ENCODE measurements at places on chromosomes 2 and 18. TPM values are rescaled to one million over a fixed set of nuclear protein-coding genes. Genes with fewer than 3 reads are reported as not detected.

FAM136A gene
- total RNA-seq, result 31.2 TPM

ARHGAP25 gene
- 32.2 TPM for total RNA-seq

ASPRV1 gene
- 1.5 TPM for total RNA-seq

GREB1L gene
- total RNA-seq, result 0.09 TPM

SPRED2 gene
- 7.9 TPM for total RNA-seq

DNA sequence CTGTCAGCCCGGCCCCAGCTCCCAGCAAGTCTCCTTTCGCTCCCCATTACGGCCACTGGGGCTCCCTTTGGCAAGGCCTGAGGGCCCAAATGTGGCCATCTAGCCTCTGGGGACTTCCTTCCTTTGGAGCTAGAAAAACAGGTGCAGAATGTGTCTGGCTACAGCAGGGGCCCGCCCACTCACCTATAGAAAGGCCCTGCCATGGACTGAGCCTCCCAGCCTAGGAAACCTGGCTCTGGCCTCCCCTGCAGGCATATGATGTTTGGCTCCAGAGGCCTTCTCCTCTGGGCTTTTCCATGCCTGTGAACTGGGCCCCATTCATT is 55.3 kb upstream of the ALPP start:
- no peak for DNase-seq

GRCh38 chr2:9235147-9236044 is 28.8 kb downstream of the ASAP2 start:
- DNase-seq, result no peak

DNA sequence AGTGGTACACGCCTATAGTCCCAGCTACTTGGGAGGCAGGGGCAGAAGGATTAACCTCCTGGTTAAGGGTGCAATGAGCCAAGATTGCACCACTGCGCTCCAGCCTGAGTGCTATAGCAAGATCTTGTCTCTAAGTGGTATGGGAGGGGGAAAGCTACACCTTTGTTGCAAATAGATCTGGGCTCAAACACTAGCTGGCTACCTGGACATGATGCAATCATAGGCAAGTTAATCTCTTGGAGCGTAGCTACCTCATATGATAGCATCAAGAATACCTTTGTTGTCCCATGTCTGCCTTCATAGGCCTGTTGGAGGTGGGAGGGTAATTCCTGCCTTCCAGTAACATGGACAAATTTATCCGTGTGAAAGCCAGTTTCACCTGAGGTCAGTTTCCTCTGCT is 15.7 kb downstream of the KLHL29 start:
- no peak for DNase-seq

DNA sequence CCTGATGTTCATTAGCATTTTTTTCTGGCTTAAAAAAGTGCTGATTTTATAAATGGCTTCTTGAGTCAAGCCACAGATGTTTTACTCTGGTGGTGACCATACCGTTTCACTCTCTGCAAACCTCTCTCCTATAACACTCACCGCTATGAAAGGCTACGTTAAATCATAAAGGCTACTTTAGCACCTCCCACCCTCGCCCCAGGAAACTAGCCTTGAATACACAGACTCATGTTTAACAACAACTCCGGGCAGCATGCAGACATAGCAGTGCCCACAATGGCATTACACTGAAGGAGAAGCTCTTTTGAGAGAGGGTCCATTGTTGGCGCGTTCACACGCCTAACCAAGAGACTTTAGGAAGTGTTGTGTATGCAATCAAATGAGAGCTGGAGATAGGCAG is 5.6 kb downstream of the MYT1L start:
- no peak for DNase-seq

GRCh38 chr18:30999186-30999585 is 43.4 kb downstream of the DSC3 start:
- no peak for DNase-seq

DNA sequence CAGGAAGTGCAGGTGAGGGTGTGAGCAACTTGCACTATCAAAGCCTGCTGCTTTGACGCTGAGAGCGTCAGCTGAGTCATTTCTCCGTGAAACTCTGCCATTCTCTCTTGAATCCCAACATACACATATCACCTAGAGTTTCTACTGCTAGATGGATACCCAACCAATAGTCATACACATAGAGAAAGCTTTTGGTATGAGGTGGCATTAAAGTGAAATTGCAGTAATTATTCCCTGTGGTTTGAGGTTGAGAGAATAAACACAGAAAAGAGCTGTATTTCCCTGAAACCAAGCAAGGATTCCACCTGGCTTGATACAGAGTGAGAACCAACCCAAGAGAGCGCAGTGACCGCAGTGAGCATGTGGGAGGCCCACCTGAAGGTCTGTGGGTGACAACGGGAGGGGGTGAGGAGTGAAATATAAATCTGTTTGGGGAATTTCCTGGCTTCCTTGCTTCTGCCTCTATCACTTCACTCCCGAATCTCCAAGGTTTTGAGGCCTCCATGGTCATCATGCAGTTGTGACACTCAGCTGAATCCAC is 28.8 kb upstream of the TMEM18 start:
- no peak for DNase-seq

- DNase-seq, result peak; percentile 47
These were observed 27.8 kb upstream of the GAREM2 start for GRCh38 chr2:26144953-26145680.

DNA sequence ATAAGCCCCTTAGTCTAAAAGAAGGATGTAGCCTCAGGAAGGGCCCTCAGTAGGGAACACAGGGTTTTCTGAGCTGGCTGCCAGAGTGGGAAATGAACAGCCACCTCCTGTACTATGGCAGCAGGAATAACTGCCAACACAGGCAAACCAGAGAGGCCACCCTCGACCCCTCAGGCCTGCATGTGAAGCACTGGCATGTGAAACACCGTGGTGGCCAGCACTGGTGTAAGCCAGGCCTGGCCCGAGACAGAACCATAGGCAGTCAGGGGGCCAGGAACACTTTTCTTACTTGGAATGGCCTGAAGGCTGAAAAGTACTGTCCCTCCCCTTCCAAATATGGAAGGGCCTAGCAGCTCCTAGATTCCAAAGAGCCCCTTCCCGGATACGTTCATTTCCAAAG is 28.2 kb downstream of the SFXN5 start:
- DNase-seq, result no peak

DNA sequence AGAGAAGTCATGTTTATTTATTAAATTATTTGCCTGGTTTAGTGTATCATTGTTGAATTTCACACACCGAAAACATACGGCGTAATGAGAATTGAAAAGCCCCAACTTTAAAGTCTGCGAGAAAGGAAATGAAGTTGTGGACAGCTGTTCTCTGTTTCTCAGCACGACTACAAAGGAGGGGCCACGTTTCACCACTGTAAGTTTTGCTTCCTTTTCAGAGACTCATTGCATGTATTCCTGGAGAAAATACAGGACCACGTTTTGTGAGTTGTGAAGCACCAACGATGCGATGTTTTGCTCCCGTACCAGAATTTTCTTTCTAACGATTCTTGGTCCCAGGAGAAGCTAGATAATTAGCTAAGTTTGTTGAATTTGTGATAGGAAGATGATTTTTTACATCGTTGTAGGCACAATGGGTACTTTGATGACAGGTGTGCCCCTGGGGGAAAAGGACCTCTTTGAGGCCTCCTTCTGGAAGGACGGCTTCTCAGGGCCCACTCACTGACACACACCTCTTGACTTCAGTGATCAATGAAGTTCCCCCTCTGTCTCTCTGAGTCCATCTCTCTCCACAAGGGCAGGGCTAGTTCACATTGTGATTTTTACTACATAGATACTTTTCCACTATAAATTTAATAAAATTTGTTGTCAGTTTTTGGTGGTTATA is 23.7 kb upstream of the ACKR3 start:
- DNase-seq, result no peak

DNA sequence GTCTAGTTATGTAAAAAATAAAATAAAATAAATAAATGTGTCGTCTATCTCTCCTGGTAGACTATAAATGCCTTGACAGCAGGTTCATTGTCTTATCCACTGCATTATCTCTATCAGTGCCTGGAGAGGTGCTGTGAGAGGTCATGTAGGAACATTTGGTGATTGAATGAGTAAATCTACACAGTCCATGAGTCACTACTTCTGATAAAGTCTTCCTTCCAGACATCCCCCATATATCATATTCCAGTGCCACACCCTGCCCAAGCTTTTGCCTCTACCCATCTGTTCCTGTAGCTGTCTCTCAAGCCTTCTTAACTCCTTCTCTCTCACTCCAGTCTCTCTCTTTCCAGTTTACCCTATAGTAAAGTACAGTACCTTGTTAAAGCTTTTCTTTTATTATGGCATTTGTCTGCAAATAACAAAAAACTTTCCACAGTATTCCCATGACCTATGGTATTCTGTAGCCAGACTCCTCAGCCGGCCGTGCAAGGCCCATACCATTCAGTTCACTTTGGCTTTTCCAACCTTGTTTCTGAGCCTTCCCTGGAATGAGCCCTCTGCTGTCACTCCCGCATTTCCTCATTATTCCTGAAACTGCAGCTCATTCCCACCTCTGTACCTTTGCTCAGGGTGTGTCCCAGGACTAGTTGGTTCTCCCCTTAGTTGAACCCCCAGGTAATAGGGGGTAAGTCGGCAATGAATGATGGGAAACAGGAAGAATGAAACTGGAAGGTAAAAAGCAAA is 37.5 kb downstream of the ANXA4 start:
- DNase-seq, result no peak

DNA sequence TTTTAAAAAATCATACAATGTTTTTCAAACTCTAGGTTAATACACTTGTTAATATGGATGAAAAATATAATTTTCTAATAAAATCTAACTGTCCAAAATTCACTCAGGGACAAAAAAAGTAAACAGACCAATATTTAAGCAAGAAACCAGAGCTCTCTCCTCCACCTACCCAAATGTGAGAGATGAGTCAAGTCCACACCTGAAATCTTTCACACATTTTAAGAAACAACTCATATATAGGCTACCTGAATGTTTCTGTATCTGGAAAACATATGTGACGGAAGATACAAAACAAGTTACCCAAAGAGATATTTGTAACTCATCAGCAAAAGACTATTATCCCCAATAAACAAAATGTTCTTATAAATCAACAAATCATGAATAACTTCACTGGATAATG is 20.2 kb downstream of the ZNF516 start:
- DNase-seq, result no peak

GRCh38 chr2:103135679-103136078 is 373.8 kb downstream of the TMEM182 start:
- DNase-seq, result no peak

DNA sequence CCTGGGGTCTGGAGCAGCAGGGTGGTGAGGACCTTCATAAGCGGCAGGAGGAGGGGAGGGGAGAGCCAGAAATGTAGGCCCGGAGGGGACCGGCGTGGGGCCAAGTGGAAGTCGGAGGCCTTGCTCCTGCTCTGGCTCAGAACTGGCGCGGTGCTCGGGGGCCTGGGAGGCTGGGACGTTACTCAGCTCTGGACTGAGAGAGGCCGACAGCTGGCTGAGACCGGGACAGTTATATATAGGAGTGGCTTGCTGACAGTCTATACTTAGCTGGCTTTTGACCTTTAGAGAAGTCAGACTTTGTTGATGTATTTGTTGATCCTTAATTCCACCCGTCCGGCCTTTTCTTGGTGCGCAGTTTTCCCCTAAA is 15.7 kb downstream of the IGFBP5 start:
- DNase-seq, result no peak

GRCh38 chr2:171531291-171531690 is 9.0 kb downstream of the CYBRD1 start:
- no peak for DNase-seq

DNA sequence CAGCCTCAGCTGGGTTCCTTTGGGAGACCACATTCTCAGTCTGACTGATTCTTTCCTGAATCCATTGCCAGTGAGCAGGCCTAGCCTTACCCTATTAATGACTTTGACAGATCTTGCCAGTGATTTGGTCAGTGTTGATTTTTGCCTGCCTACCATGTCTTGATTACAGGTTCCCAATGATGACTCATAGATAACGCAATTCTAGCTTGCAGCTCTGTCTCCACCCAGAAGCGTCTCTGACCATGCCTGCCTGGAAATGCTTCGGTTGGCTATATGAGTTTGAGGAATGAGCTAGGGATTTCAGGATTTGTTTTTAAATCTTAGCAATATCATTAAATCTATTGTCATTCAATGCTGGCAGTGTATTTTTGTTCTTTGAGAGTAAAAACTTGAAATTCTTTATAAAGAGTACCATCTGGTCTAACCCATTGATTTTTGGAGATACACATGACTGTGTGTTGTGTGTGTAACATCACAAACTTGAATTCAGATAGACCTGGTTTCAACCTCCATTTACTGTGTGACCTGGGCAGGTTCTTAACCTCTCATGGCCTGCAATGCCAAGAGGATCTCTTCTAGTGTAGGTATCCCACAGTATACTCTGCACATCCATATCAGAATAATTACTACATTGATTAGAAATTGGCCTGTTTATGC is 57.0 kb downstream of the CCDC150 start:
- no peak for DNase-seq

GRCh38 chr2:49129034-49129433 is 25.3 kb downstream of the FSHR start:
- DNase-seq, result no peak

- DNase-seq, result no peak
These were observed 121.9 kb downstream of the SMAD7 start for GRCh38 chr18:48828691-48829442.

DNA sequence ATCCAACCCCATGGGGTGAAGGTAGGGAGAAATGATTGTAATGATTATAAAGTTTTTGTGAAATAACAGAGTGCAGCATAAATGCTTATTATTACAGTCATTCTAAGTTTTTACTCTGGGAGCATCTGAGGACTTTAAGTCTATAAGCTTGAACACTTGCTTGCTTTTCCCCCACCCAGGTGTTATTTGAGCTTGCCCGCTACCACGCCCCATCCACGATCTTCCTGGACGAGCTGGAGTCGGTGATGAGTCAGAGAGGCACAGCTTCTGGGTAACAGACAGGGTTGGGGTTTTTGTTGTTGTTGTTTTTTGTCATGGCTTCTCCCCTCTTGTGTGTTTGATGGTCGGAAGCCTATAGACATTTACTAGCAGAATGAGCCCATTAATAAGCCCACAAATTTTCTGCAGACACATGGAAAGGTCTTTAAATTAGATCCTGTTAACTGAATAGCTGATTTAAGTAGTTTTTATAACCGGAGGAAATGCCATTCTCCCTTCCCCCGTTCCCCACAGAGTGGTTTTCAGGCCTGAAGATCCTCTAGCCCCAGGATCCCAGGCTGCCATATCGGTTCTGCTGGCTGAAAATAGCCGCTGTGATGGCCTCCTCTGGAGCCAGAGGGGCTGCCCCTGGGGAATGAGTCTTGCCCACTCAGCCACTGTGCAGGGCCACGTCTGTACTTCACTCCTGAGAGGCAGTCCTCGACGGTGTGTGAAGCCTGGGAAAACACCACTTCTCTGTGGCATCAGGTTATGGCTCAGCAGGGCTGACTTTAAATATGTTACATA is 39.9 kb upstream of the ELOA2 start:
- DNase-seq, result no peak

DNA sequence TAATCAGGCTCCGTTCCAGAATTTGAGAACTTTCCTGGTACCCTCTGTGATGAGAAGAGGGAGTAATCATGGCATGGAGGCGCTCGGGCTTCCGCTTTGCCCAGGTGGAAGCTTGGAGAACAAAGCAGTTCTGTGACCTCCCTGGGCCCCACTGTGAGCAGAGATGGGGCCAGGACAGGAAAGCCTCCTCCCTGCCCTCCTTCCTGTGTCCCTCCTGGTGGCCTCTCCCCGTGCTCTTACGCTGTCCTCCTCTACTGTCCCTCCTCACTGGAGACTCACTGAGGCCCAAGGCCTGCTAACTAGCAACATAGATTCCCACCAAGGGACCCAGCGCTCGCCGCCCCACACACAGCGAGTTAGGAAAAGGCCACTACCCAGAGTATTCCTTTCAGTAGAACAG is 119.8 kb downstream of the MAPK4 start:
- DNase-seq, result no peak

GRCh38 chr18:58052960-58053359 is 8.9 kb downstream of the NEDD4L start:
- DNase-seq, result no peak

GRCh38 chr2:98583276-98583675 is 25.0 kb downstream of the COA5 start:
- no peak for DNase-seq
